ENCODE measurements at places on chromosomes 4 and X.

- DNase-seq = no peak
These were observed 1.3 kb upstream of the PCDH7 start for GRCh38 chr4:30718641-30719453.

DNA sequence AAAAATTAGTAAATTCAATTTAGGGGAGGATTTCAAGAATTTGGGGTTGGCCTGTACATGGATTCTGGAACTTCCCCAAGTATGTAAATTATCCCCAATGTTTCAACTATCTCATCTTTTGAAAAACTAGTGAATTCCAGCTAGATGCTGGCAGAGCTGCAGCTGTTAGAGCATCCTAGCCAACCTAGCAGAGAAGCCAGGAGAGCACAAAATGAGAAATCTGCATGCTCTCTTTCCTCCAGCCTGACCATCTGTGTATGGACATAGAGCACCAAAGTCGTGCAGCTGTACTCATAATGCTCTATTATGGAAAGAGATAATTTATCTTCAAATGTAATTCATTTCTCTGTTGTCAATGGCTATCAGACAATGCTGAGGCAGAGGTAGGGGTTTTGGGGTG, 1217.7 kb downstream of the PCDH19 start:
- no peak for DNase-seq

- DNase-seq = no peak
These were observed 102.8 kb downstream of the GLUD2 start for GRCh38 chrX:121150217-121150616.

DNA sequence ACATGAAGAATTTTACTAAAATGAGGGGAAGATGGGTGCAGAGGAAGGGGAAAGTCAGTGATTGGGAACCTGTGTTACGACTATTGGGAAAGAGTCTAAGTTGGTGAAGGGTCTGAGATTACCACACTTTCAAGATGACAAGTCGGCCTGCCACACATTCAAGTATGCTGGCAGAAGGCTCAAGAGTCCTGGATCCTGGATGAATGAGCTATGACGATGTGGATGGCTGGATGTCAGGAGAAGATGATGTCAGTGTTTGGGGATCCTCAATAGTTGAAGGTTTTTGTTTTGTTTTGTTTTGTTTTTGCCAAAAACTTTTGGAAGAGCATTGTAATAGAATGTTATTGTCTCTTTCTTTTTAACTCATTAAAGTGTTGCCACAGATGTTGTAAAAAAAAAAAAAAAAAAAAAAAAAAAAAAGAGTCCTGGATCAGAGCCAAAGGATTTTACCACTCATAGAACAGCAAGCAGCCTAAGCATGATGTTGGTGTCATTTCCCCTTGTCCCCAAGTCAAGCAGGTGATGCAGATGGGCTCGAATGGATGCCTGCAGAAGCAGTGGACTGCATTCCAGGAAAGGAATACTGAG, 120.6 kb downstream of the REELD1 start:
- DNase-seq = no peak

DNA sequence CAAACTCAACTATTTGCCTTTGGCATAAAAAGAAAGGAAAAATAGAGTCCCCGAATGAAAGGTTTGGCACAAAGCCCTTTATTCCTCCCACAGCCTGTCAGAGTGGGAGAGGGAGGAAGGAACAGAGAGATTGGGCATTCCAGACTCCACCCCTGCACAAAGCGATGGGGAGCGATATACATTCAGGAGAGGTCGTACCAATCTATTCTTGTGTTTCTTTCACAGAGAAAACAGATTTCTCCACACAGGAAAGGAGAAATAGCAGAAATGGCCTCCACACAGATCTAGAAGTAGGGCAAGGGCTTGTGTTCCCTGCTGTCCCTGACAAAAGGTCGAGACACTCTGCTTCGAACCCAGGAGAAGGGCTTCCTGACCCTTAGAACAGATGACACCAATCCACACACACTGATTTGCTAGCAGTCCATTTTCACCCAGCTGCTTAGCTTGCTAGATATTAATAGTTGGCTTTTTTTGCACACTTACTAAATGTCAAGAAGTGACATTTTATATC, 197.4 kb downstream of the MAML3 start:
- no peak for DNase-seq

DNA sequence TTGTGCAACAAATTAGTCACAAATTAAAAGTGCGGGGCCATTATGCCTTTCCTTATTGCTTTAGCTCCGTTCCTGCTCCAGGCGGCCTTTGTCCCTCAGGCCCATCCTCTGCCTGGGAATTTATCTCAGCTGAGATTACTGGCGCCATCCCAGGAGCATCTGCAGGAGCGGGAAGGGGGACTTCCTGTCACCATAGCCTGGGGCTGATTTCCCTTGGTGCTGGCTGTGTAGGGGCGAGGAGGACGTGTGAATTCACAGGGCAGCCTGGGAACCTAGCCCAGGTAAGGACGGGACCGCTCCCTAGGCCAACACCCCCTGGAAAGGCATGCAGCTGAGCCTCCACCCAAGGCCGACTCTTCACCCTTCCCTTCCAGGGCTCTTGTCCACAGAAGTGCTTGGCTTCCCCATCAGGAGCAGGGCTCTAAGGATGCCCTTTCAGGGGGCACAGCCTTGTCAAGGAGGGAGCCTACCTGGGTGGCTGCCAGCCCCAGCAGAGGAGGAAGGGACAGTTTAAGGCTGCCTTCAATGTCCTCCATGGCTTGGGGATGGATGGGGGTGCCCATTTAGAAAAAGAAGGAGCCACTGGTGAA, 72.6 kb upstream of the NKX1-1 start:
- no peak for DNase-seq

- DNase-seq = no peak
These were observed 344 bp downstream of the OR13H1 start for GRCh38 chrX:131544218-131544617.

DNA sequence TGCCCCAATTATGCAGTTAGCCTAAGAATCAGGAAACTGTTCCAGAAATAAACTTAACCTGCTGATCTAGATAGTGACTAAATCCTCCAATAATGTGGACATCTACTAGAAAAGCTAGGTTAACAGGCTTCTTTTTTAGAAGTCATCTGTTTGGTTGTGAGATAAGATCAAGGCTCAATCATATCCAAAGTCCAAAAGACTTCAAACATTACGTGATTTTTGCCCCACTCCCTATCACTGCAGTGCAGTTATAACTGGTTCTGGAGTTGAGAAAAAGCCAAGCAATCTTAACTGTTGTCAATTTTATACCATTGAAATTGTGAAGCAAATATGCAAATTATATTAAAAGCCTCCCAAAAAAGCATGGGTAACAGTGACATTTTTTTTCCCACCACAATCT, 781.4 kb downstream of the KLHL13 start:
- no peak for DNase-seq

DNA sequence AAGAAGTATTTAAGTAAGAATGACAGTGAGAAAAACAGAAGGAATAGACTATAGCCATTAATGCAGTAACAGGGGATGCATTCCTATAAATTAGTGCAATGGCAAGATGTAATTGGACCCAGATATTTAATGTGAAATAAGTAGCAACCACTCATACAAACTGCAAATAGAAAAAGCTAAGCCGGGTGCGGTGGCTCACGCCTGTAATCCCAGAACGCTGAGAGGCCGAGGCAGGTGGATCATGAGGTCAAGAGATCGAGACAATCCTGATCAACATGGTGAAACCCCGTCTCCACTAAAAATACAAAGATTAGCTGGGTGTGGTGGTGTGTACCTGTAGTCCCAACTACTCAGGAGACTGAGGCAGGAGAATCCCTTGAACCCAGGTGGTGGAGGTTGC, 845.8 kb downstream of the PDHA2 start:
- no peak for DNase-seq

GRCh38 chrX:149161435-149162088, 343.5 kb downstream of the IDS start:
- no peak for DNase-seq

GRCh38 chrX:115892056-115892708, 278.4 kb upstream of the AGTR2 start:
- no peak for DNase-seq

GRCh38 chr4:68489338-68489737, 42.1 kb downstream of the TMPRSS11E start:
- DNase-seq = no peak

DNA sequence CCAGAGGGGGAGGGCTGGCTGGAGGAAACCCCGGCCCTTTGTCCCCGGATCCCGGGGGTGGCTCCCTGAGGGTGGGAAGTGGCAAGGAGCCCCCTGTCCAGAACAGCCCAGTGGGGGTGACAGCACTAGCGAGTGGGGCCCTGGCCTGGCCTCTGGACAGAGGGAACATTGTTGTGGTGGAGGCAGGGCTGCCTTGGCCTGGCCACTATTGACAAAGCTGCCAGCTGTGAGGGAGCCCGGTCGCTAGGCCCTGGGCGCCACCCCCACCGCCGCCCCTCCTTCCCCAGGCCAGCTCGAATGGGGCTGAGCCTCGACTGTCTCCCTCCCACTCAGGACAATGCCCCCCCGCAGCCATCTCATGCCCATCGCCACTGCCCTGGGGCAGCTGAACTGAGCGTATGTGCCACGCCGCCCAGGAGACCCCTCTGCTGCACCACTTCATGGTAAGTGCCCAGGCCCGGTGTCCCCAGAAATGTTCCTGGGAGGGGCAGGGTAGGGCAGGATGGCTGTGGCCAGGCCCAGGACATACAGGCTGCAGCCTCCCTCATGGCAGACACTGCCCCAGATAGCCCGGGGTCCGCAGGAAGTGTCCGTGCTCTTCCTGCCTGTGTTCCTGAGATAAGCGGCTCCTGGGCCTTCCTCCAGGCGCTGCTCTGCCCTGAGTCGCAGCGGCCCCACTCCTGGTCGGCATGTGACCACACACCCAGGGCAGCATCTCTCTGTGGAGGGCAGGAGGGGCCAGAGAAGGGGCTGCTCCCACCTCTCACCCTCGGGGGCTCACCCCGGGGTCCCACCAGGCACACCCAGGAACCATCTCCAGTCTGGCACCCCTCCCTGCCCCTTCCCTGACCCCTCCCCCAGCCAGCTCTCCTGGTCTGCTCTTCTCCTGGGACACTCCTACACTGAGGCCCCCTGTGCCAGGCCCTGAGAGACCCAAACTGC, 1.4 kb downstream of the PLXNB3 start:
- no peak for DNase-seq

- DNase-seq = no peak
These were observed 849.4 kb downstream of the FSTL5 start for GRCh38 chr4:161314371-161314770.

DNA sequence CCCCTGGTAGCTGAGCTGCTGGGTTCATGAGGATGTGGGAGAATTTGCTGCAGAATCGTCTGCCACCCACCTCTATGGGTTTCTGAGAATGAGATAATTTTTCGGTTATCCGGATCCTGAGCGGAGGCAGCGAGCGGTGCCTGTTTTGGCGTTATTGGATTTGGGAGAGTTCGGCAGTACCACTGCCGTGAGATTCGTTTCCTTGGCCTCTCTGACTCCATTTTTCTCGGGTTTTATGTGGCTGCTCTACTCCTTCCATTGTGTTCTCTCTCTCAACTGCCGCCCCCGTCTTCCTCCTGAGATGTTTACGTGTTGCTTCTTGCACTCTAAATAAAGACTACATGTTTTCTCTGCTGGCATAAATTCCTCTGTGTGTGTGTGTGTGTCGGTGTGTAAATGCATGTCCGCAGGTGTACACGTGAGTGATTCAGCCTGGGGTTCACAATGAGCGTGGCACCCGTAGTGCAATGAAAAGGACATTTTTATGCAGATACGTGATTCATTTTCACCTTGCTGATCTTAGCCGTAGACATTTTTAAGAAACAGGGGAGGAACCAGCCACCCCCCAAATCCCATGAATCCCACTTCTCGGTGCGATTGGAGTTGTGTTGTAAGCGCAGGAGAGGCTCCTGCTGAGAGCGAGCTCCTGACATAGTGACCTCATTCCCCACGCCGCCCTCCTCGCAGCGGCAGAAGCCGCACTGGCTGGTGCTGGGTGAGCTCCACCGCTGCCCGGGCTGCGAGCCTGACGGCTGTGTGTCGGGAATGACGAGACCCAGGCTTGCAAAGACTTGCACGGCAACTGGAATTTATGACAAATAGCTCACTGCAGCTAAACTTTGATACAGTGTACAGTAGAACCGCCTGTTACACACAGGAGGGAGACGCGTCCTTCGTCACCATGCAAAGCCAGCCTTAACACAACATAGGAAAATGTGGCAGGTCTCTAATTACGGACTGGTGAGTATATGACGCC, 82.2 kb downstream of the STOX2 start:
- no peak for DNase-seq

DNA sequence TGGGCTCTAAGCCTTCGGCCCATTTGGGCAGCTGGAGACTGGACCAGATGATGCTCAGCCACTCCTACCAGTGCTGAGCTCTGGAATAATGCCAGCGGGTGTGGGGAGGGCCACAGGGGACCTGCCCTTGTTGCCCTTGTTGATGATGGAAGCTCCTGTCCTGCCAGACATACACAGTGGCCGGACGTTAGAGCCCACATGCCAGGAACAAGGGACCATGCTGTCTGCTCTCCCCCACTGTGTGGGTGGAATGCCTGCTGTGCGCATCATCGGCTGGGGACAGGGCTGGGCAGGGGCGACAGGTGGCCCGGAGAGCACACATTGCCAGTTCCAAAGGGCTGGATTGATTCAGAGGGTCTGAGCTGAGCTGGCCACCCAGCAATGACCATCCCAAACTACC, 2.0 kb downstream of the ABLIM2 start:
- DNase-seq = no peak

GRCh38 chr4:110480031-110480549, 4.1 kb downstream of the ENPEP start:
- DNase-seq = no peak

DNA sequence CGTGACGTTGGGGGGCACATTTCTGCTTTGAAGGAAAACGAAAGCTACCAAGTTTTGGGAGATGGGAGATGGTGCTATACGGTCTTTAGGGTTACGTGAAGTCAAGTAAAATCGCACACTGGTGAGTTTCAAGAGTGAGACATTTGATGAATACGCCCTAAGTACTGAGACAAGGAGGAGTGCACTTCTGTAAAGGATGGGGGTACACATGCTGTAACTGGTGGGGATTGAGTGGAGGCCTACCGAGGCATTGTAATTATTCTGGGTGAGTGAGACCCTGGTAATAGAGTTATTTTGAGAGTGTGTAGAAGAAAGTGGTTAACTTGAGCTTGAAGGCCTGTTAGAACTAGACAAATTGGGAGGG, 536 bp downstream of the SH3BGRL start:
- no peak for DNase-seq

DNA sequence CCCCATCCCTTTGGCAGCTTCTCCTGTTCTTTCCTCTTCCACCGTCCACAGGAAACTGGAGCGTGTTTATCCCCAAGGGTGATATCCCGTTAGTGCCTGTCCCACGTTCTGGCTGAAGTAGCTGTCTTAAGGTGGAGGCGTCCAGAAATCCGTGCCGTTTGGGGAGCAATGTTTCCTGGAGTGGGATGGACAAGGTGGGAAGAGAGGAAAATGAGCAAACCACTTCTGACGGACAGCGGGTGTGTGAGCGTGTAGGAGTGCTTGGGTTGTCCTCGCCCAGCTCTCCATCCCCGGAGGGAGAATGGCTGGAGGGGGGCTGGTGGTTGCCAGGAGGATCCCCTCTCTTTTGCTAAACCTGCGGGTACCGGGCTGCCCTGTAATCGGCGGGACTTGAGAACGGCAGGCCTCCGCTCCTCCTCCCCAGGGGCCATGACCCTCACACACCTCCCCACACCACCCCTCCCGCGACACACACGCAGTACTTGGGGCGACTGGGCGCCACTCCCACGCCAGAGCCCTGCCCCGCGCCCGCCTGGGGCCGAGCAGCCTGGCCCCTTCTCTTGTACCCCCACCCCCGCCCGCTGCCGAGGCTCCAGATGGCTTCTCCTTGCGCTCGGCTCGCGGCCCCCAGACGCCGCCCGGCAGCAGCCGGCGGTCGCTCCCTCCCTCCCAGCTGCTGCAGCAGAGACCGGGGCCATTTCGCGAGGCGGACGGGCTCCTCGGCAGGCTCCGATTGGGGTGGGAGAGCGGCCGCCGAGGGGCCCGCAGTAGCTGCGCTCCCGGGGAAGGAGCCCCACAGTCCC, 13.9 kb upstream of the PRDM8 start:
- peak; percentile 17 for DNase-seq
